Glutamatergic neuron (in vitro differentiated cells): ENCODE measurements at places on chromosomes 2 and 18.

- no peak for DNase-seq
Measured at GRCh38 chr2:176078541-176079284, 5.0 kb downstream of the EVX2 start.

DNA sequence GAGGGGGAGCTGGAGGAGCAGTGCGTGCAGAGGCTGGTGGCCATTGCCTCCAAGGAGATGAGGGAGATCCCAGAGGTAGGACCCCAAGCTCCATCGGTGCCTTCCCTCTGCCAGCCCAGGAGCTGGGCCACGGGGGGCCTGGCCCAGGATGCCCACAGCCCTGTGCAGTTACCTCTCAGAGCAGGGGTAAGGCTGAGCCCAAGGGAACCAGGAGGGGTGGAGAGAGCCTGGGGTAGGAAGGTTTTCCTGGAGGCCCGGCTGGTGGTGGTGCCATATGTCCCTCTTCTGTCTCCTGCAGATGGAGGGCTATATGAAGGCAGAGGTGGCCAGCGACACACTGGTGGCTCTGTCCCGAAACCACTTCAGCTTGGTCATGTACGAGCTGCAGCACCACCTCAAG lies 11.4 kb downstream of the MROH2A start:
- no peak for DNase-seq

- DNase-seq: no peak
Measured at GRCh38 chr2:10935366-10935918, 23.7 kb downstream of the KCNF1 start.

GRCh38 chr2:201866643-201867473 lies 60.5 kb downstream of the CDK15 start:
- DNase-seq: no peak

GRCh38 chr2:194060269-194060668 lies 1596.8 kb upstream of the SLC39A10 start:
- no peak for DNase-seq

GRCh38 chr2:64514008-64514407 lies 10.1 kb upstream of the AFTPH start:
- DNase-seq: no peak

GRCh38 chr2:122707224-122707824 lies 951.9 kb downstream of the TSN start:
- no peak for DNase-seq

DNA sequence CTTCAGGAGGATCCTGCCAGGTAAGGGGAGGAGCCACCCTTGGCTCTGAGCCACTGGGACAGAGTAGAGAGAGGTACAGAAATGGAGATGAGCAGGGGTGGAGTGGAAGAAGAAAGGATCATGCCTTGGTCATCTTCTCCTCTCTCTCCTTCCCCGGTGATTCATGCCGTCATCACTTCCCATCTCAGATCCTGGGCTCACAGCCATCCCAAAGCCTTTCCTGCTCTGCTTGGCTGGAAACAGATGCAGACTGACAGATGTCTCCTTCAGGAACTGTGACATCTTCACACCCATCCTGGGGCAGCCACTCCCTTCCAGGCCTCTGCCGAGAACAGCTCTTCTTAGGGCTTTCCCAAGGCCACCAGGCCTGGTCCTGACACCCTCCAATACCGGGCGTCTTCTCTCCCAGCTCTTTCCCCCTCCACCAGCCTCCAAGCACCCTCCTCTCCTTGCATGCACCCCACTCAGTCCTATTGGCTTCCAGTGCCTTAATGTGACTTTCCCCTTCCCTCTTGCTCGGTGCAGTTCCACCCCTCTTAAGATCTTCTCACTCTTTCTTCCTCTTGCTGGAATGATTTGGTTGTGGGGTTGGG lies 58.3 kb upstream of the TNP1 start:
- DNase-seq: no peak
